ENCODE measurements at places on chromosomes 2 and 18.

- no peak for DNase-seq
These were observed 22.7 kb upstream of the ACMSD start for GRCh38 chr2:134815741-134816140.

DNA sequence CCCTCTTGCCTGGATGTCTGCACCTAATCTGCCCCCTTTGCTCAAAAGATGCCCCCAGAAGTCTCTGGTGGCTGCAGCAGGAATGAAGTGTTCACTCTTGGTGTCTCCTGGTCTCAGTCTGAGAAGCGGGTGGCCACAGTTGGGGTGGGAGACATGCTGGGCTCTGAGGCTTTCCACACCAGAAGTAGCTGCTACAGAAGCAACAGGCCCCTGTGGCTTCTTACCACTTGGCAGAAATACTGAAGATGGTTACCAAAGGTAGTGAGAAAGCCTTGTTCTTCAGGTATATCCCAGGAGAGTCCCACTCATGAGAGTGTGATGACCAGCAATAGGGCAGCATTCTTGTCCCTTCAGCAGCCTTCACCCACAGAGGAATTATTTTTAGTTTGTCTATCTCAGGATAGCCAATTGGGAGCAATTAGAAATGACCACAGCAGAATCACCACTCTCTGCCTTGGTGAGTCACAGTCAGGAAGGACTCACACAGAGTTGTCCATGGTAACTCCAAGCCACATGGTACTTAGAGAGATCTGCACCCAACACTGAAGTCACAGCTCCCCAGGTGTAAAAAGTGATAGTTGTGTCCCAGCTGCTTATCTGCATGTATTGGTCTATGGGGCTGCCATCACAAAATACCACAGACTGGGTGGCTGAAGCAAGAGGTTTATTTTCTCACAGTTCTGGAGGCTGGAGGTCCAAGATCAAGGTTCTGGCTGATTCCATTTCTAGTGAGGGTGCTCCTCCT is 169.8 kb upstream of the ID2 start:
- no peak for DNase-seq

GRCh38 chr2:185475914-185476313 is 262.7 kb upstream of the FSIP2 start:
- DNase-seq: no peak

DNA sequence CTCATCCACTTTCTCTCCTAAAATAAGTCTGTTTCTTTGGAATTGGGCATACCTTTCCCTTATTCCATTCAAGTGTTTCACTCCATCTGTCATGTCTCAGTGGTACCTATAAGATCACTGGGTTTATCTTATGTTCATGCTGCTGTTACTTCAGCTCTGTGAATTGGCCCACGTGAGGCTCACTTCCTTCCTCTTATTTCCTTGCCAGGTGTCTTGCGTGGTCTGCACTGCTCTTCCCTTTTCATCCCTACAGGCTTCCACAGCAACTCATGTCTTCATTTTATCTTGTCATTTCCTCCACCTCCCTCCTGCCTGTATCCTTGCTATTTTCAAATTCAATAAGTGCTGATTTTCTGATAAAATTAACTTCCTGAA is 159.1 kb upstream of the ALPP start:
- no peak for DNase-seq

- no peak for DNase-seq
These were observed 405.5 kb downstream of the RND3 start for GRCh38 chr2:150081775-150082481.

DNA sequence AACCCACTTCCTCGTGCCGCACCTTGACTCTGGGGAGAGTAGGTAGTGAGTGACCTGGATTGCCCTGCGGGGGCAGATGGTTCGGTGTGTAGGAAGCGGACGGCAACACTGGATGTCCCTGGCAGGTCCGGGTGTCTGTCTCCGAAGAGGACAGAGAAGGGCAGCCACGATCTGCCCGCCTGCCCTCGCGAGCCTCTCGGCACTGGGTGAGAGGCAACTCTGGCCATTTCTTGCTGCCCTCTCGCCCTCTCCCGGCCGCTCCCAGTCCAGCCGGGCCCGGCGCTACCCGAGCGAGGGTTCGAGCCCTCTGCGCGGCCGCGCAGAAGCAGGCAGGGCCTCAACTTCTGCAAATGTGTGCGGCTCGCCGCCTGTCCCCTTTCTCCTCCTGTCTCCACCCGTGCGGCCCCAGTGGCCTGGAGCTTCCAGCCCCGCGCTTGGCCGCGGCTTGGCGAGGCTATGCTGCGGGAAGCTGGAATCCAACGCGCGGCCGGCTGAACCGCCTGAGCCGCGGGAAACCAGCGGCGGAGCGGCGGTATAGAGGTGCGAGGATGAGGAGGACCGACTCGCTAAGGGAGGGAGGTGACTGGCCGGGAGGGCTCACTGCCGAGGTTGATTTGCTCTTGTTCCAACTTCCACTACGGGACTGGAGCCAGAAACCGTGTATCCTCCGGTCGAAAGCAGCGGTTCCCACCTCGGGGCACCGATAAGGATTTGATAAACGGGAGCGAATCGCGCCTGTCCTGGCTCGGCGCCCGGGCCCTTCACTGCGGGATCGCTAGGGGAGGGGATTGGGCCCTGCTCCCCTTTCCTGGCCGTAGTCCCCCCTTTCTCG is 1.5 kb downstream of the EPAS1 start:
- DNase-seq: no peak

- DNase-seq: no peak
These were observed 1331.8 kb upstream of the ZEB2 start for GRCh38 chr2:145851730-145852129.

DNA sequence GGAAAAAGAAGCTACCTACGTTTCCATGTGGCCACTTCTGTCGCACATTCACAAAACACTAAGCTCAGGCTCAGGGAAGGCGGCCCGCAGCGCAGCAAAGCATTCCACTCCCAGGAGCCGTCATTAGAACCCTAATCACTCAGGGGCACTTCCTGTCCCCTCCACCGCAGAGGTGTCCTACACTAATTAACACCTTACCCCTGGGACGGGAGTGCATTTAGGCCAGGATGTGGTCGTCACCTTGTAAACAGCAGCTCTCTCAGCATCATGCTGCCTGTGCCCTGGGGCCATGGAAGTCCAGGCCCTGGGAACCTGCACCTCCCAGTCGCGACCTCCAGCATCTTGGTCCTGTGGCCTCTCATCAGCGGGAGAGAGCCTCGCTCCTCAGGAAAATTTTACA is 359.8 kb upstream of the SALL3 start:
- DNase-seq: no peak

GRCh38 chr2:240389302-240389805 is 46.1 kb upstream of the GPC1 start:
- DNase-seq: no peak

DNA sequence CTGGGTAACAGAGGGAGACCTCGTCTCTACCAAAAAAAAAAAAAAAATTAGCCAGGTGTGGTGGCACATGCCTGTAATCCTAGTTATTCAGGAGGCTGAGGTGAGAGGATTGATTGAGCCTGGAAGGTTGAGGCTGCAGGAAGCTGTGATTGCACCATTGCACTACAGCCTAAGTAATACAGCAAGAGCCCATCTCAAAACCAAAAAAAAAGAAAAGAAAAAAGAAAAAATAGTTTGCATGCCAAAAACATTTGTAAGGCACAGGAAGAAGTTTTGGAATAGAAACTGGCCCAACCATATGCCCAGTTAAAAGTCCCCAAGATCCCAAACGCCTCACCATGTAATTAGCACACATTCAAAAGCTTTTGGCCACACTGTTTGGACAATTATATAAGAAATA is 13.4 kb upstream of the ACOXL start:
- DNase-seq: no peak
